ENCODE measurements at places on chromosomes 7 and 10.

DNA sequence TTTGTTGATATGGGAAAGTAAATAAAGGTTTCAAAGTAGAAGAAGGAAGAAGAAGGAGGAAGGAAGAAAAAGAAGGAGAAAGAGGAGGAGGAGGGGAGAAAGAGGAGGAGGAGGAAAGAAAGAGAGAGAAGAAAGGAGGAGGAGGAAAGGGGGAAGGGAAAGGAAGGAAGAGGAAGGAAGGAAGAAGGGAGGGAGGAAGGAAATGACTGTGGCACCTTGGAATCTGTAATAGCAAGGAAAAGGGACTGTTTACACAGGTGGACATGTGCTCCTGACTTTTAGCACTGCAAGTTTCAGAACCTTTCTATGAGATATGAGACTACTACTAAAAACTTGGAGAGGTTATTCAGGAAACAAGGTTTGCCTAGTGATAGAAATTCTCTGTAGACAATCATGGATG lies 153.2 kb downstream of the BTAF1 start:
- DNase-seq: no peak

DNA sequence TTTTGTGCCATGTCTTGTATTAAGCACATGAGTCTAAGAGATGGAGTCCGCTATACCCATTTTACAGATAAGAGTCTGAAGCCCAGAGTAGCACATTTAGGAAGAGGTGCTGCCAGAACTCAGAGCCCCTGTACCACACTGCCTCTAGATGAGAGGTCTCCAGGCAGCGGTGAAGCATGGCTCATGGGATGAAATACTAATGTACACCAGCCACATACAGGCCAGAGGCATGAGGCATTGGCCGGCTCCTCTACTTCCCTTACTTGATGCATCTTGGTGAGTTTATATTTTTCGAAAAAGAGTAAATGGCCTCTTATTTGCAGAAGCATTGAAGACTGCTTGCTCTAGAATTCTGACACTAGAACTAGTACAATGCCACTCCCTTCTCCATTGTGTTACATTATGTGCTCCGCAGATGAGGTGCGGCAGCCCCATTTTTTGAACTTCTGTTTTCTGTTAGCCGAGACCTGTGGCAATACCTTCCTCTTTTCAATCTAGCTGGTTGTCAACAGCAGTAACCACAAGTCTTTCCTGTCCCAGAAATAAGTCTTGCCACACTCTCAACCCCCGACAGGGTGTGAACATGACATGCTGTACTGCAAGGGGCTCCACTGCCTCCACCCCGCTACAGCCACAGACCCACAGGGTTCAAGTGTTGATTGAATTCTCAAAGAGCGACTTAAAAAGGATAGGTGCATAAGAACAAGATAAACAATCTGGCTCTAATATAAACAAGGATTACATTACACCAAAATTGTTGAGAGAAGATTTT lies 145.3 kb downstream of the CELF2 start:
- peak; percentile 90 for DNase-seq

DNA sequence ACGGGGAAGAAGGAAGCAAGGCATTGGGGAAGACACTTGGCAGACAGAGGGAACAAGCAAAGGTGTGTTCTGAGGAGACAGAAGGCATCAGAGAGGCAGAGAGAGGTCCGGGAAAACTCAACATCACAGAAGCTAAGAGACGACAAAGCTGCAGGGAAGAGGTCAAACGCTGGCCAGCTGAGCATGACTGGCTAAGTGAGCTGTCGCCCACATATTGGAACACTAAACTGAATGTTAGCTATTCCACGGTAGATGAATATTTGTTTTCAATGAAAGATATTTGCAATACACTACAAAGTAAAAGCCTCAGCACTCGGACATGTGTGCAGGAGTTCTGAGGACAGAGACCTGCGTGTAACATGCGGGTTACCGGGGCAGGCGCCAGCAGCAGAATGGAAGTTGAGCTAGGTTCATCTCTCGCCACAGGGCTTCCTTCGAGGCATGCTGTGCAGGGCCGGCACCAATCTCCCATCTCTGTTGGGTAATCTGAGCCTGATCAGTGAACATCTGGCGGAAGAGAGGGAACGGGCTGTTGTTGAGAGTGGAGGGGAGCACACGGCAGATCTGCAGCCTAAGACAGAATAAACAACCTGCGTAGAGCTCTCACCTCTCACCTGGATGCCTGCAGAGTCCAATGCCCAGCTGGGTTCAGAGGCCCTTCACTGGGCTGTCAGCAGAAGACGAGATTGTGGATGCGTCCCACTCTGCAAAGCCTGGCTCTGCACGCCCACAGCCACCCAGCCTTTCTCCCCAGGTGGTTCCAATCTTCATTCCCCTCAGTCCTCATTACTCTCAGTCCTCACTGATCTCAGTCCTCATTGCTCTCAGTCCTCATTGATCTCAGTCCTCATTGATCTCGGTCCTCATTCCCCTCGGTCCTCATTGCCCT lies 35.9 kb downstream of the INSIG1 start:
- no peak for DNase-seq

DNA sequence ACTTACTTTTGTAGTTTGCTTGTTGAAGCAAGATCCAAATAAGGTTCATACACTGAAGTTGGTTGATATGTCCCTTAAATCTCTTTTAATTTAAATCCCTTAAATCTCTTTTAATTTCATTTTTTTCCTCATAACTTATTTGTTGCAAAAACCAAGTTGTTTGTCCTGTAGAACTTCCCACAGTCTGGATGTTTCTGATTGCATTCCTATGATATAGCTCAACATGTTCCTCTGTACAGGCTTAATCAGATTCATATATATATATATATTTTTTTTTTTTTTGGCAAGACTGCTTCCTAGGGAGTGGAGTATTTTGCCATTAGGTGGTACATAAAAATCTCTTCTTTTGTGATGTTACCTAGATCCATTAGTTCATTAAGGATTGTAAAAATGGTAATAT lies 174.9 kb upstream of the MKLN1 start:
- no peak for DNase-seq

GRCh38 chr10:88620441-88620840 lies 33.9 kb downstream of the LIPJ start:
- DNase-seq: no peak

GRCh38 chr10:122981066-122981464 lies 864 bp downstream of the PSTK start:
- DNase-seq: peak; percentile 75

DNA sequence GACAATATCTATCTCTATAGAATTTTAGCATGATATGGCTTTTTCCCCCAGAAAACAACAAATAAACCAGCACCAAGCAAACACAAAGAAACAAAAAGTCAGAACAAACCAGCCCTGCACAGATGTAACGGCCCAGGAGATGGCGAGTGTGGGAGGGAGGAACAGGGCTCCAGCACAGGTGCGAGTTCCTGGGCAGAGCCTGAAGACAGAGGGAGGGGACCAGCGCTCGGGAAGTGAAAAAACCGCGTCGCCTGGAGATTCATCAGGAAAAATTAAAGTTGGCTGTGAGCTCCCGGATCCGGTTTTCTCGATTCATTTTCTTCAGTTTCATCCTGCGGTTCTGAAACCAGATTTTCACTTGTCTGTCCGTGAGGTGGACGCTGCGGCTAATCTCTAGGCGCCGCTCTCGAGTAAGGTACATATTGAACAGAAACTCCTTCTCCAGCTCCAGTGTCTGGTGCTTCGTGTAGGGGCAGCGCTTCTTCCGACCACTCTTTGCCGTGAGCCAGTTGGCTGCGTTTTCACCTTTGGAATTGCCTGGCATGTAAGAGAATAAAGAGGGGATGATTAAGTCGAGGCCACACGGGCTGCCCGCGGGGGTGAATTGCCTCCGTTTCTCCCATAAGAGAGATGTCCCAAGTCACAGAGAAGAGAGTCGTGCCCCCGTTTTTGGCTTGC lies 2.3 kb downstream of the HOXA10 start:
- DNase-seq: peak; percentile 59

DNA sequence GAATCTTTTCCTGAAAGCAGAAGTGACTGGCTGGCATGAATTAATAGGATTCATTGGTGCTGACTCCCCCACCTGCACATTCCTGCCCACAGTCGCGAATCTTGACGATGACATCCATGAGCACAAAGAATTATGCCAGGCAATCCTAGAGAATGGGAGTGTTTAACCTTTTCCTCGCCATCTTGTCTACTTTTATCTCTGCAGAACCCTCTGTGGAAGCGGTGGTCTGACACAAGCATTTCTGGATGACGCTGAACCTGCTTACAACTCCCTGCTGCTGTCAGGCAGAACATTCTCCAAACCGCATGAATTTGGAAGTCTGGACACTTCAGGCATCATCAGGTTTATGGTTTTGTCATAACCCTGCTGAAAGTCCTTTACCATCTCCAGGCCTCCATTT lies 36.5 kb downstream of the KLF6 start:
- no peak for DNase-seq

- DNase-seq: no peak
These were observed 383.1 kb upstream of the VSTM2A start for GRCh38 chr7:54159088-54159487.

DNA sequence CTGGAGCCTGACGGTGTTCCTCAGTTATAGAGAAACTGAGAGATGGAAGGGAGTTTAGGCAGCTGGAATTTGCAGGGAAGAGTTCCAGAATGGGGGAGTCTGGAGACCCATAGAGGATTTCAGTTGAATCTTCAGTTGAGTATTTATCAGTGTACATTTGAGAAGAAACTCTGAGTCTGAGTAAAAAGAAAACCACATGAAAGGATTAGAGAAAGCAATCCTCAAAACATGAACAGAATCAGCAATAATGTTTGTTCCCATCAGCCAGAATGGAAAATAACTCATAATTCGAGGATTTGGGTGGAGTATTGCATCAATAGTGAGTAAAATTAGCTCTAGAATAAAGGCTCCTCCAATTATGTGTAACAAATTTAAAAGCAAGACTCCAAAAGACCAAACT lies 130.0 kb upstream of the AHR start:
- DNase-seq: no peak

- DNase-seq: peak; percentile 49
These were observed 31.1 kb downstream of the SKIDA1 start for GRCh38 chr10:21494191-21495001.

GRCh38 chr10:11328264-11329061 lies 283.0 kb downstream of the USP6NL start:
- no peak for DNase-seq

DNA sequence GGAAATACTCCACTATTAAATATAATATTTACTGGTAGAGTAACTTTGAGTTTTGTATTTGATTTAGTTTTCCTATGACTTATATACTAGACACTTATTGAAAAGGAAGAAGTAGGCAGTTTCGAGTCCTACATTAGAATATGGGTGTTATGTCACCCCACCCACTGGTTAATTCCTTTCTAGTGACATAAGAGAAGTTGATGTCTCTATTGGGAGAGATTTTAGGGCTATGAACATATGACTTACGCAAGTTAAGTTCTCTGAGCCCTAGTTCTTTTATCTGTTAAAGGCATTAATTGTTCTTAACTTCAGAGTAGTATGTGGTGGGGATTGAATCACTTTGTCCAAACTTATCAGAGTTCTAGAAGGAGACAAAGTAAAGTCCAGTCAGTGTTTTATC lies 30.5 kb downstream of the CPED1 start:
- no peak for DNase-seq

DNA sequence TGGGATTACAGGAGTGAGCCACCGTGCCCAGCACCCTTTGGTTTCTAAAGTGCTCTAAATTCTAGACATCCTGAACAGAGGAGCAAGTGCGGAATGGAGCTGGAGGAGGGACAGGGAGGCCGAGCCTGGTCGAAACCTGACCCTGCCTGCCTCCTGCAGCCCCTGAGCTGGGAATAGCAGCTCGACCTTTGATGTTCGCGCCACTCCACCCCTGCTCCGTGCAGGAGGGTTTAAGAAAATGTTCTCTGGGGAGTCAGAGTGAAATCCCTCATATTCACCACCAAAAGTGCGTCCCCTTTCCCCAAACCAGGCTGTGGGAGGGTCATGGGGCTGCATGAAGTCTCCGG lies 1.8 kb downstream of the PGAM2 start:
- DNase-seq: no peak

DNA sequence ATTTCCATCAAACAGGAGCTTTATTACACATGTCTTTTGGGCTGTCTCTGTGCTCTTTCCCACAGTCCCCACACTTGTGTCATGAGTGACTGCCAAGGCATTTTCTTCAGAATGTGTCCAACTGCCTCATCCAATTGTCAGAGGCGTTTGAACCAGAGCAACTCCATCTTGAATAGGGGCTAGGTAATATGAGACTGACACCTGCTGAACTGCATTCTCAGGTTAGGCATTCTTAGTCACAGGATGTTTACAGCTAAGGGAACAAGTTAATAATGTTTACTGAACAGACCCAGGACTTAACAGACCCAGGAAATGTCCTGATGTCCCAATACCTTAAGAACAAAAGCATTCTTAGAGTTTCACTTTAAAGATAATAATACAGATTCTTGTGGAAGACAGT lies 595.5 kb downstream of the REEP3 start:
- no peak for DNase-seq

GRCh38 chr7:155869784-155870076 lies 57.5 kb upstream of the SHH start:
- no peak for DNase-seq

DNA sequence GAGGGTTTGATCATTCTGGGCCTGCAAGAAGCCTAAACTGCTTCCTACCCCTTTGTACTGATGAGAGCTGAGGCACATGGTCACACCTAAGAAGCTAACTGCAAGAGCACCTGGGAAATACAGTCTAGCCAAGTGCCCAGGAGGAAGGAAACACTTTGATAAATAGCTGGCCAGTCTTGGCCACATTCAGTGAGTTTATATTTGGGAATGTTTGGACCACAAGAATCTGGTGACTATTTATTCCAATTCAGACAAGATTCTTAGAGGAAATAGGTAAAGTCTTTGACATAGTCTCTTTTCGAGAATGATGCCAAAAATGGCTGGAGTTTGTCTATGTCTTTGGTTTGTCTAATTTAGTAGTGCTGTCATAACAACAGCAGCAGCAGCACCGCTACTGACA lies 213.6 kb downstream of the KIF20B start:
- no peak for DNase-seq

DNA sequence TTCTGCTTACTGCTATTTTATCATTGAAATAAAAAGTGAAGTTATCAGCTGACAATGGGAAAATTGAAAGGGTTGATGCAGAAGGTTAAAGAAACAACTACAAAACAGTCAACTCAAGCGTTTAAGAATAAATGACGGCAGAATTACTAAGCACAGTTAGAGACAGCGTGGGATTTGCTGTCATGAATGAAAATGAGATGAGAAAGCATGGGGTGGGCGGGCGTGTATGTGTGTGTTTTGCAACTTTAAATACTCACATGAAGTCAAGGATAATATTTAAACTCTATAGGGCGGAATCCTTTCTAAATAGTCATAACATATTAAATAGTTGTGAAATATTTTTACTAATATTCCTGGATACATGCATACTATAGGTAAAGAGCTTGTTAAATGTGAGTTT lies 450.8 kb downstream of the ETV1 start:
- no peak for DNase-seq

- DNase-seq: no peak
These were observed 71.8 kb downstream of the HHEX start for GRCh38 chr10:92761571-92761970.

GRCh38 chr7:105677817-105678573 lies 96.7 kb upstream of the EFCAB10 start:
- DNase-seq: peak; percentile 90
